ENCODE measurements at places on chromosomes 5 and 9.

- DNase-seq, result no peak
Observed at GRCh38 chr9:38434853-38435252, 10.6 kb upstream of the IGFBPL1 start.

- peak; percentile 83 for DNase-seq
Observed at GRCh38 chr9:105064248-105065097, 136.5 kb upstream of the ABCA1 start.

DNA sequence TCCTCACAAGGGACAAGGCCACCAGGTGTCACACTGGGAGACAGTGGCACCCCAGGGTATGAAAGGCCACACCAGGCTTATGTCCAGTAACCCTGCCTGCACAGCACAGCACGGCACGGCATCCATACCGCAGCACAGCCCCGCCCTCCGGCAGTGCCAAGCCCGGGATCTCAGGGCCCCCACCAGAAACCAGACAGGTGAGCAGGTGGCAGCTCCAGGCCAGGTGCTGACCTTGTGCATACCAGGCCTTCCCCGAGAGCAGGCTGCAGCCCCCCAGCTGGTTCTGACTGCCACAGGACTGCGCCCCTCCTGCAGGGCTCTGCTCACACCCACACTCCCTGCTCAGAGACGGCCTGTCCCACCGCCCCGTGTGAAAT, 56.5 kb downstream of the ADAMTS2 start:
- DNase-seq, result no peak

DNA sequence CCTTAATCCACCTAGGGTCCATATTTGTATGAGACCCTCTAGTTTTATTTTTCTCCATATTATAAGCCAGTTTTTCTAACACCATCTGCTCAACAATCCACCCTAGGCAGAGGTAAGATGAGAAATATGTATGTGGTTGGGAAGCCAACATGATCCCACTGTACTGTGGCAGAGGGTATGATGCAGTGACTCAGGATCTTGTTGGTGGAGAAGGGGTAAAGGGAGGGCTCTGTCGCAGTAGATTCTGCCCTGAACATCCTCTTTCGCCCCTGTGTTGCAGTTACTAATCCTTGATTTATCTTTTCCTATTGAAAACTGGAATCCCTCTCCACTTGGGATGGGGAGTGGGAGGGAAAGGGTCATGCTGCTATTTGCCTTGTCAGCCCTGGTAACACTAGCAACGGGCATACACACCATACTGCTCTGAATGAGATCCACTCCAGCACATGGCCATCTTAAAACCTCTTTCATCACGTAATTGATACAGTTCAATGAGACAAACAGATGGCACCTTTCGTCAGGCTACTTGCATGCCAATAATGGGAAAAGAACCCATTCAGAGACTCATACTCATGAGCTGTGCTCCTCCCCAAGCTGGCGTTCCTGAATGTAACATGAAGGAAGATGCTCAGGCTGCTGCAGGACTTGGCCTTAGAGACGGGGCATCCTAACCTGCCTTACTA, 63.0 kb downstream of the ADAMTS12 start:
- DNase-seq, result no peak

- DNase-seq, result peak; percentile 64
Observed at GRCh38 chr9:1005043-1005667, 28.7 kb downstream of the DMRT3 start.

DNA sequence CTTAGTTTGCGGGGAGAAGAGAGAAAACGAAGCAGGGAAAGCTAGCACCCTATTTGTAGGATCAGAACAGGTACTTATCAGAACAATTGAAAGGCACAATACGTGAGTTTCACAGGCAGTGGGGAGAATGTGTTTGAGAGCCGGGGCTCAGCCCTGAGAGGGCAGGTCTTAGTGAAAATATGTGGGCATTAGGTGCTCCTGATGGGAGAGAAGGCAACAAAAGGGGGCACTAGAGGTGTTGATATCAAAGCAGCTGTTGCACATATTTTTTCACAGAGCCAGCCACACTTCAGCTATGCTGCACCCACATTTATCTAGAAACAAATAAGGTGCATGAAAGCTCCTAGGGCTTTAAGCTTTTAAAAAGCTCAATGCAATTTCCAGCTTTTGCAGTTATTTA, 99.7 kb upstream of the MAN2A1 start:
- DNase-seq, result no peak

DNA sequence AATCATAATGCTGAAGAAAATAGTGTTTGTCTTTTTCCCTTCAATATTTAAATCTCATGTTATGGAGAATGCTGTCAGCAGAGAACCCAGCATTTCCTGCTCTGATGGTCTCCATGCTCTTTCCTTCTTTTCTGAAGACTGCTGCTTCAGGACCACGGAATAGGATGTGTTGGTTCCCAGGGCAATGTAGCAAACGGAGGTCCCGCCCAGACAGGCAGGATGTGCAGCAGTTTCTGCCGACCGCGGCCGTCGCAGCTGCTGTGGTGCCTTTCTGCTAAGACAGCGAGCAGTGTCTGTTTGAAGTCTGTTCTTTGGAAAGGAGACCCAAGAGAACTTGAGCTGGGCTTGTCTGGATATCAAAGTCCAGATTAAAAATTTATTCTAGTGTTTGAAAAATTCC, 654.3 kb downstream of the CCDC171 start:
- peak; percentile 50 for DNase-seq

GRCh38 chr5:2863675-2864433, 112.4 kb upstream of the IRX2 start:
- no peak for DNase-seq
